ENCODE measurements at places on chromosomes 5 and 9.

- peak; percentile 91 for DNase-seq
Measured at GRCh38 chr5:170070556-170071412, 34.9 kb upstream of the FOXI1 start.

DNA sequence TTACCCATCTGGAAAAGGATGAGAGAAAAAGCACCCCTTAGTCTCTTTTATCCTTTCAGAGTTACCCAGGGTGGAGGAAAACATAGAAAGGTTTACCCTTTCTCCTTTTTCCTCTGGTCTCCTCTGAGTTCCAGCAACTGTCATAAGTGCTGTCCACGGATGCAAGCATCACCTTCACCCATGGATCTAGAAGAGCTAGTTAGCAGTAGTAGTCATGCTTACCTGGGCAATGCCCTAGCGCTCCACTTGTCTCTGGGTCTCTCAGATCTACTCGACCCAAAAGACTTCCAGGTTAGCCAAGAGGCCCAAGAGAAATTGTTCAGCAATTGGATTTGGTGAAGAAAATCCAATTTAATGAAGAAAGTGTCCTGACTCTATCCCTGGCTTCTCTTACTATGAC is 656.2 kb upstream of the PTPRD start:
- no peak for DNase-seq

GRCh38 chr5:68533051-68533450 is 317.5 kb downstream of the PIK3R1 start:
- DNase-seq, result no peak

GRCh38 chr9:134301387-134302129 is 24.7 kb upstream of the RXRA start:
- DNase-seq, result peak; percentile 61

DNA sequence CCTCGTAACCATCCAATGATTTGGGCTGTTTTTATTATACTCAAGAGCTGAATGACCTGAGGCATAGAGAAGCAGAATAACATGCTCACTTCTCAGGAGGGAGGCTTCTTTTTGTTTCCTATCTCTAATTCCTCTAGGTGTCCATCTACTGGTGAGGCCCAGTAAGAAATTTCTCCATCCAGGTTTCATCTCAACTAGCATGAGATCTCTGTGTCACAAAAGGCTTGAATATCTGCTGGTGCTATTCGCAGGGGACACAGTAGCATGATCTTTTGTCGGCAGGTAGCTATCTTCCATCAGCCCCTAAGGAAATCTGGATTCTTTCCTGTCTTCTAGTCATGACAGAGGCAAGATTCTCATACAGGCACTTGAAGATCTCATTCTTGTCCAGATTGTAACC is 8.9 kb downstream of the IFNE start:
- DNase-seq, result no peak

GRCh38 chr9:68775003-68775730 is 70.1 kb downstream of the PIP5K1B start:
- DNase-seq, result no peak

- no peak for DNase-seq
Measured at GRCh38 chr5:180495991-180496741, 2.0 kb downstream of the CNOT6 start.

GRCh38 chr5:144778561-144778960 is 607.9 kb downstream of the KCTD16 start:
- DNase-seq, result no peak

DNA sequence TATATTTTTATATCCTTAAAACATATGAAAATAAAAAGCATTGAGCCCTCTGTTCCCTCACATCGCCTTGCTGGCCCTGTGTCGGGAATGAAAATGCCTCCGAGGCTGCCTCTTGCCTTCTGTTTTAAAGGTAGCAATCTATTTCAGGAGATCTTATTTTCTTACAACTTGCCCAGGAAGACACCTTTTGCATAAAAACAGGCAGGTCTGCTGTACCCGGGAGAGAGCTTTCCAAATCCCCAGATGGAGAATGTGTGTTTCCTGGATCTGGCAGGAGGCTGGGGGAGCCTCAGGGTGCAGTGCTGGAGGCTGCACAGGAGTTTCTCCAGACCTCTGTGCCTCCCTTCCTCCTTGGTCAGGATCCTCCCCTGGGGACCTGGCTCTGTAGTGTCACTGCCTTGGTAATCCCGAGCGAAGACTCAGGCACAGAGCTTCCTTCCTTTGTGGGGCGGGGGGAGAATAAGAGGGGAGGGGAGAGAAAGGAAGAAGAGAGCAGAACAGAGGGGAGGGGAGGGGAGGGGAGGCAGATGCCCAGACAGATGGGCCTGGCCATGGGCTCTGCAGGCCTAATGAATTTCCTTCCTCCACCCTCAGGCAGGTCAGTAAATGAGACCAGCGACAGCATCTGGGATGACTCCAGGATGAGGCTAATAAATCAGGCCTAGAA is 104.0 kb upstream of the BOD1 start:
- DNase-seq, result no peak

DNA sequence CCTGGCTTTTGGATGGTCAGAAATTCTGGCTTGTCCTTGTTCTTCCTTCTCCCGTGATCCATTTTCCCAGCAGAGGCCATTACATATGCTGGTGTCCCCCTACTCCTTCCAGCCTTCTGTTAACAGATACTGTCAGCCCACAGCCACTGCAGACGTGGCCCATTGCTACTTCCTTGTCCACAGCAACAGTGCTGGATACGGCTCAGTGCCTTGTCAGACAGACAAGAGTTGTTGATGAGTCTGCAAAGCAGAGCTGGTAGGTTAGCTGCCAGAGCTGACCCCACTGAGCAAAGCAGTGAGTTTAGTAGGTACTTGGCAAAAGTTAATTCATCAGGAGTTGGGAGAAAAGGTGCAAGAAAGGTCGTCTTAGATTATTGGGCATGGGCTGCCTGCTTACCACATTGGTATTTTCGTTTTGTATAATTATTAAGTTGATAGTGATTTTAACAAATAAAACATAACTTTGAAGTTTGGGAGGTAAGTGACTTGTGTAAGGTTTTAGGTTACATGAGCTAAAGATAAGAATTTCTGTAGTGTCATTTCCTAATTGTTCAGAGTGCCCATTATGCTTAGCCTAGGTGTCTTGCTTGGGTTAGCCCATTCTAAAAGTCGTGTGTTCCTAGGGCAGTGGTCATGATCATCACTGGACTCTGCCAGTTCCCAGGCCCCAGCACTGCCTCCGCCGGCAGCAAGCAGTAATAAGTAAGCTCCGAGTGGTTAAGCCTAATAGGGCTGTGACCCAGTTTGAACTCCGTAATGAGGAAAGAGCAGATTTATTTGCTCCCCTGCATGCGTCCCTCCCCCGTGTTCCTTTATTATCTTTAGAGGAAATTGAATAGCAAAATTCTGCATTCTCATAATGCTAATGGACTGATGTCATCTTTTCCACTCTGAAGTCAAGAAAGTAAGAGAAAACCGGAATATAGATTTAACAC is 292.0 kb downstream of the FANCC start:
- DNase-seq, result peak; percentile 63

- no peak for DNase-seq
Measured at GRCh38 chr5:82793808-82794419, 283.3 kb downstream of the TMEM167A start.

- no peak for DNase-seq
Measured at GRCh38 chr5:87598460-87598859, 185.7 kb upstream of the CCNH start.

DNA sequence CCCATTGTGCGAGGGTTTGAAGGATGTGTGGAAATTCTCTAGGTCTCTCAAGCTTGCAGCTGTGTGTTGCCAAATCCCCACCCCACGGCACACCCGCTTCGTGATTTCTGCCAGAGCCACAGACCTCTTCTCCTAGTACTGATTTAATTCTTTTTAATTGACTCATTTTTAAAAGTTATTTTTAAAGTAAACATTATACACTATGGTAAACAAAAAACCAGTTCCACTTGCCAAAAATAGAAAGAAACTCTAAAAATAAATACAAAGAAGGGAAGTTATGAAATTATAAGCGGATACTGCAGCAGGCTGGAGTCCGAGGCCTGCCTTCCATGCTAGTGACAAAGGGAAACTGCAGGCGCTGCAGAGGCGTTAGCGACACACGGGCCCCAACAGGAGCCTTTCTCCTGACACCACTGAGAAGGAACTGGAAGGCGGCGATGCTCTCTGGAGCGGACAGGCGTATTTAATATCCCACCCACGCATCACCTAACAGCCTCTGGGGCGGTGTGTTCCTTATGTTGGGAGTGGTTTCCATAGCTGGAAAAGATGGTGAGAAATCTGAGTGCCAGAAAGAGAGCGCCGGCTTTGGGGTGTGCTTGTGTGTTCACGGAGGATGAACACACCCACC is 122.5 kb downstream of the COL23A1 start:
- peak; percentile 29 for DNase-seq

DNA sequence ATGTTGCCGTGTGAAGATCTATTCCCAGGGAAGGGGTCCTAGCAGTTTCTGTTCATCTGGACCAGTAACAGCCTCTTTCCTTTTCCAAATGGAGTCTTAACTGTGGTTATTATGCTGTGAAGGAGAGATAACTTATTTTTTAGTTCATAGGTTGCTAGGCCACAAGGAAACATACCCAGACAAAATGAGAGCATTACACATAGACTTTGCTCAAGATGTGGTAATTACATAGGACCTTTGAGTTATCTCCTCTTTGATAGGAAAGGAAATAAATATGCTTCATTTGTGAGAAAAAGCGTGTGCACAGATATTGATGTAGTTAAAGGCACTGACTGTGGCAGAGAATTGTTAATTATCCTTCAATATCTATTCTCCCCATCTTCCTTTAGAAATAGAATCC is 52.5 kb upstream of the SNX2 start:
- no peak for DNase-seq

DNA sequence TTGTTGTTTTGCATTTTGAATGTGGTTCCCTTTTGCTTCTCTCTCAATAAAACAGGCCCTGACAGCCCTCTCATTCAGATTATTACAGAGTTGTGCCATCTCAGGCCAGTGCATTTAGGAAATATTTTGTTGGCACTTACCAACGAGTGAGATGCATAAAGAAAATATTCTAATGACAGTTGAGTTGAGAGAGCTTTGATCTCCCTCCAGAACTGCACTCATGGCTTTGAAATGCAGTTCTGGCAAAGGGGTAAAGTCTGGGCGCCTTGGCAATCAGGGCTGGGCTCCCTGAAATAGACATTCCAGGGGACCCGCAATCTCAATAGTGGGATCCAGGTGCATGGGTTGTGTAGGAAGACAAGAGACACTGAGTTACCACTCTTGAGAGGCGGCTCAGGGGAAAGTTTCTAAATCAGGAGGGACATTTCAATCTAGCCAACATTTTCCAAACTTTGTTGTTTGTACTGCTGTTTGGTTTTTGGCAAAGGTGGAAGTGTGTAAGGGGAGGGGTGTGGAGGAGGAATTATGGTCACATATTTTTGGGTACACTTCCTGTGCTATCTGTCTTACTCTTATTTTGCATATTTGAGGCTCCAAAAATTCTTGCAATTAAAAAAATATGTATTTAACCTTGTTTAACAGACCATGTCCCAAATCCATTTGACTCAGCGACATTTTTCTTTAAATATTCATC is 48.8 kb downstream of the PAPPA start:
- no peak for DNase-seq

DNA sequence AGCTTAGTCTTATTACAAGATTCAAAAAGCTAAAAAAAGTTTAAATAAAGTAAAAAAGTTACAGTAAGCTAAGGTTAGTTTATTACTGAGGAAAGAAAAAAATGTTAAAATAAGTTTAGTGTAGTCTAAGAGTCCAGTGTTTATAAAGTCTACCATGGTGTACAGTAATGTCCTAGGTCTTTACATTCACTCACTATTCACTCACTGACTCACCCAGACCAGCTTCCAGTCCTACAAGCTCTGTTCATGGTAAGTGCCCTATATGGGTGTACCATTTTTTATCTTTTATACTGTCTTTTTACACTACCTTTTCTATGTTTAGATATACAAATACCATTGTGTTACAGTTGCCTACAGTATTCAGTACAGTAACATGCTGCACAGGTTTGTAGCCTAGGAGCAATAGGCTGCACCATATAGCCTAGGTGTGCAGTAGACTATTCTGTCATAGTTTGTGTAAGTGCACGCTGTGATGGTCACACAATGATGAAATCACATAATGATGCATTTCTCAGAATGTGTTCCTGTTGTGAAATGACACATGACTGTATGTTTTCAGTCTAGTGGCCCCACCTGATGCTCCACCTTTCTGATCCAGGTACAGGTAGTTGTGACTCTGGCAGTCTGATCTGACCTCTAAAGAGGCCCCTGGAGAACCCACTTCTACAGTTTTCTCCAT is 45.7 kb downstream of the SNX18 start:
- DNase-seq, result no peak

GRCh38 chr5:158718738-158719505 is 380.8 kb downstream of the EBF1 start:
- no peak for DNase-seq

GRCh38 chr5:84450617-84451414 is 66.1 kb upstream of the EDIL3 start:
- no peak for DNase-seq

- peak; percentile 56 for DNase-seq
Measured at GRCh38 chr5:134477462-134478245, 47.8 kb upstream of the JADE2 start.

GRCh38 chr5:40594811-40595210 is 84.9 kb upstream of the PTGER4 start:
- no peak for DNase-seq

GRCh38 chr5:58071566-58071965 is 388.3 kb downstream of the PLK2 start:
- no peak for DNase-seq

DNA sequence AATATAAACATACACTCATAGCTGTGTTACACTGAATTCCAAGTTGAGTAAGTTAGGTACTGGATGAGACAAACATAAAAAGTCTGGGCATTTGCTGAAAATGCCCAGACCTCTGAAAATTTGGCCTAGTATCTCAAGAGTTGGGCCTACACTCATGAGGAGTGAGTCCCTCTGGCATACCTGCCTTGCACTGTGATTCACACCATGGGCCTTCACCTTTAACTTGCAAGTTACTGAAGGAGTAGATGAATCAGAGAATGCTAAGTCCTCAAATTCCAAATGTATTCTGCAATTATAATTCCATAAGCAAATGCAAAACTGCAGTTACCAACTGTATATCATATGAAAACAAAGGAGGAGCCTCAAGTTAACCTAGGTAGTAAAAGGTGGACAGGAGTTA is 32.3 kb upstream of the C9orf40 start:
- DNase-seq, result no peak

GRCh38 chr9:117545846-117546245 is 131.0 kb upstream of the ASTN2 start:
- no peak for DNase-seq

Data from posterior cingulate gyrus (tissue), 11 donors.